Left renal cortex interstitium (tissue), 4 donors: ENCODE measurements at places on chromosomes 5 and 9. TPM values are rescaled to one million over a fixed set of nuclear protein-coding genes. Genes with fewer than 3 reads are reported as not detected.

DNA sequence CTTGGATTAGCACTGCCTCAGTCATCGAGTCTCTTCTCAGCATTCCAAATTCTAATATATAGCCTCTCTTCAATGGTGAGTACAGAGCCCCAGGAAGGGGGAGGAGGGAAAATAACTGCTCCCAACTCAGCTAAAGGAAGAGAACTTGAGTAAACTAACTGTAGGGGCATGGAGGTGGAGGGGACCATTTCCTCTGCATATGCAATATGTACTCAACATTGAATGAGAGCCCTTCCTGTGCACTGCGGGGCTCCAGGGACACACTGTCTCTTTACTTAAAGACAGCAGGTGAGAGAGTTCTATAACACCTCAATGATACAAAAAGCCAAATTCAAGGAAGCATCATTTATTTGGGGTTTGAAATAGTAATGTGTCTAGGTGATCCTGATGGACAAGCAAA, 75.1 kb downstream of the GNAQ start:
- no peak for DNase-seq

- no peak for DNase-seq
Observed at GRCh38 chr5:13957032-13957645, 12.7 kb upstream of the DNAH5 start.

GRCh38 chr9:86706391-86706790, 240.9 kb downstream of the GAS1 start:
- DNase-seq, result no peak

DNA sequence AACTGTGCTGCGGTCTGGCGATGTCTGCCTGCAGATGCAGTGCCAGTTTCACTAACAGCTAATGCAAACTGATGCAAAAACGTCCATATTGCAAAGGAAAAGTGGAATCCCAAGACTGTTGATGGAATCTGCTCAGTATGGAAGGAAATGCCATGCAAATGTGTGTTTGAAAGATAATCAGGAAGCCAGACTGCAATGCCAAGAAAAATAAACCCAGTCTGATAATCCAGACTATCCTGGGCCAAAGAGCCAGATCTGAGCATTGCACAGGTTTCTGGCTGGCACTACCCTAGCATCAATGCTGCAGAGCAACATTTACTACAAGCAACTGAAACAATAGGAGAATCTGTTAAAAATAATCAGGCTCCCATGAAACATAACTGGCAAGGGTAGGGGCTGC, 130.3 kb downstream of the FSTL4 start:
- no peak for DNase-seq

- DNase-seq, result no peak
Observed at GRCh38 chr9:32442433-32442832, 58.0 kb downstream of the ACO1 start.

DNA sequence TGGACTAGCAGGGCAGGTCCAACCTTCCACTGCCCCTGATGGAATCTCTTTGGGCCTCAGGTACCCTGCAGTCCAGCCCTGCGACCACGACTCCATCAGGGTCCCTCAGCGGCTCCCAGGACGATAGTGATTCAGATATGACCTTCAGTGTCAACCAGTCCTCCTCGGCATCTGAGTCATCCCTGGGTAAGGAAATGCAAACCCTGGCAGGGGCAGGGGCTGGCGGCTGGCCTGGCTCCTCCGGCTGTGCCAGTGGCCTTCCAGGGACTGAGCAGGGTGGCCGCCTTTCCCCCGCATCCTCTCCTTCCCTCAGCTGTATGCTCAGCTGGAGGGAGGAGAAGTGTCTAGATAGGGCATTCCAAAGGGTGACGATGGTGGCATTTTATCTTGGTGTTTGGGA, 45.0 kb downstream of the NEURL1B start:
- DNase-seq, result no peak

DNA sequence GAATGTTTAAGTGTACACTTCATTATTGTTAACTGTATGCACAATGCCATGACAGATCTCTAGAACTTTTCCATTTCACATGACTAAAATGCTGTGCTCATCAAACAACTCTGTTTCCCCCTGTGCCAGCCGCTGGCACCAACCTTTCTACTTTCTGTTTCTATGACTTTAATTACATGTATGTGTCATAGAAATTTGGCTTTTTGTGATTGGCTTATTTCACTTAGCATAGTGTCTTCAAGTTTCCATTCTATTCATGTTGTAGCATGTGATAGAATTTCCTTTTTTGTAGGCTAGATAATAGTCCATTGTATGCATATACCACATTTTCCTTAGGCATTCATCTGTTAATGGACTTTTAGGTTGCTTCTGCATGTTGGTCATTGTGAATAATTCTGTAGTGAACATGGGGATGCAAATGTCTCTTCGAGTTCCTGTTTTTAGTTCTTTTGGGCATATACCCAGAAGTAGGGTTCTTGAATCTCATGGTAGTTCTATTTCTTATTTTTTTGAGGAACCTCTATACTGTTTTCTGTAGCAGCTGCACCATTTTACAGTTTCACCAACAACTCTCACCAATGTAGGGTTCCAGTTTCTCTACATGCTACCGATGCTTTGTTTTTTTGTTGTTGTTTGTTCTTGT, 184.4 kb upstream of the DMRT1 start:
- no peak for DNase-seq

DNA sequence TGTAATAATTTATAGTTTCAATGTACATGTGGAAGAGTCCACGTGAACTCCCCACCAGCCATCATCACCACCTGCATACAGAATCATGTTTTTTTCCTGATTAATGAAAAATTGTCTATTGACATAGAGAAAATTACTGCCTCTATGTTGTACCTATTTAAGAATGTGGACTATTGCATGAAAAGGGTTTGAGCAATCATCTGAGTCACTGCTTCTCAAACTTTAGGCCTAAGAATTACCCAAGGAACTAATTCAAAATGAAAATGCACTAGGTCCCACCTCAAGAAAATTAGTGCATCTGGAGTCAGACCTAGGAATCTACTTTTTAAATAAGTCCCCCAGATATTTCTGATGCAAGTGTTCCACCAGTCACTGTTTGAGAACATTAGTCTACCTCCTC, 709.3 kb downstream of the MAT2B start:
- DNase-seq, result no peak

GRCh38 chr5:111163000-111163399, 61.2 kb upstream of the CAMK4 start:
- no peak for DNase-seq

GRCh38 chr5:92492908-92493307, 1088.1 kb downstream of the NR2F1-AS1 start:
- DNase-seq, result no peak

GRCh38 chr5:134609232-134609851, 23.3 kb downstream of the SAR1B start:
- DNase-seq, result no peak

ARRDC1 gene
- polyA plus RNA-seq, result 36.7 TPM

FOXD1 gene
- 11.4 TPM for polyA plus RNA-seq
